Umbilical cord (tissue), 2 donors: ENCODE measurements at places on chromosomes 11 and 22. TPM values are rescaled to one million over a fixed set of nuclear protein-coding genes. Genes with fewer than 3 reads are reported as not detected.

- peak; percentile 73 for DNase-seq
Measured at GRCh38 chr11:20131788-20132666, 28.2 kb downstream of the DBX1 start.

- DNase-seq: no peak
Measured at GRCh38 chr11:125618383-125618782, 6.6 kb upstream of the CHEK1 start.

Gene BMAL1
- 48.6 TPM for total RNA-seq

Gene SCN2B
- total RNA-seq: 4.6 TPM

DNA sequence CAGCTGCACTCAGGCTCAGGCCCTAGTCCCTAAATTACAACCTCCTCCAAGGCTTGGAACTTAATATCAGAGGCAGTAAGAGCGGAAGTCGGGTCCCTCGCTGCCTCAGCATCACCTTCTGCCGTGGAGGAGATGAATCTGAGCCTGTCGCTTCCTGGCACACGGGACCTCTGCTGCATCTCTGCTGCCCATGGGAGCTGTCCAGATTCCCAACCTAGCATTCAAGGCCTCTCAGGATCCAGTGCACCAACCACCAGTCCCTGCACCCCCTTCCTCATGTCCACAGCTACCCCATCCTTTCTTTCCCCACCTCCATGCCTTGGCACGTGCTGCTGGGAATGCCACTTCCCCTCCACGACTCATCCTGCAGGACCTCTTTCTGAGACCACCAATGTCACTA lies 2.5 kb upstream of the PTGDR2 start:
- DNase-seq: no peak

Gene TRIM49B
- total RNA-seq: 0.24 TPM

DNA sequence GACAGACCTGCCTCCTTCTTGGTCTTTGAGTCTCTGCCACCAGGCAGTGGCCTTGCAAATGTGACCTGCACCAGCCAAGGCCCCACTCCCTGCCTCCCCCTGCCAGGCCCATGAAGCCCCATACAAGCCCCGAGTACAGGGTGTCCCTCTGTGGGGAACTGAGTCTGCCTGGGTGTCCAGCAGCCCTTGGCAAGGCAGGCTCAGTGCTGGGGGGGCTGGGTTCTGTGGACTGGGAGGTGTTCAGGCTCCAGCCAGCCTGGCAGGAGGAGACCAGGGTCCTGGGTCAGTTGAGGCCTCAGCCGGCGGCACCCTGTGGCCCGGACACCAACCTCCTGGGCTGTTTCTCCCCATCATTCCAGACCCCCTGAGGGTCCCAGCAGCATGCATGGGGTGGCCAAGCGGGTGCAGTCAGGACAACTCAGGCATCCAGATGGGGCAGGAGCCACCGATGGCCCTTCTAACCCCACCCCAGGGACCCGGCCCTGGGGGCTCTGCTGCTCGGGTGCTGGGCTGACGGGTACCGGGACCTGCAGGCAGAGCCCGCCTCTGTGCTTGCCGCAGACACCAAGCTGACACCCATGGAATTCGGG lies 5.7 kb downstream of the MUC5AC start:
- DNase-seq: no peak

- DNase-seq: no peak
Measured at GRCh38 chr11:10580623-10581022, 12.2 kb upstream of the LYVE1 start.

Gene THRSP
- total RNA-seq: 3.1 TPM

Gene FAM227A
- total RNA-seq: 3.1 TPM

Gene F2
- total RNA-seq: not detected
